ENCODE measurements at places on chromosomes 11 and 22.

DNA sequence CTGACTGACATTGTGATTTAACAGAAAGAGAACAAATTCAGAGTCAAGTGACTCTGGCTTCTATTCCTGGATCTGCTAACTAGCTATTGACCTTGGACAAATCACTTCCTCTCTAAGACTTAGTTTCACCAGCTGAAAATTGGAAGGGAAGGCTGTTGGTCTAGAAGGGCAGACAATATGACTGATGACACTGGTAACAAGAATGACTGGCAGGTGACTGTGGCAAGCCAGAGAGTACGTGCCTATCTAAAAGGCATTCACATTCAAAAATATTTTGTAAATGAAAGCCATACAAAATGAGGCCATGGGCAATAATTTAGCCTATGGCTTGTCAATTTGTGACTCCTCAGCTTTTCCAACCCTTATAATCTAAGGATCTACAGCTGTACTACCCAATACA, 23.5 kb downstream of the SERGEF start:
- DNase-seq = no peak

DNA sequence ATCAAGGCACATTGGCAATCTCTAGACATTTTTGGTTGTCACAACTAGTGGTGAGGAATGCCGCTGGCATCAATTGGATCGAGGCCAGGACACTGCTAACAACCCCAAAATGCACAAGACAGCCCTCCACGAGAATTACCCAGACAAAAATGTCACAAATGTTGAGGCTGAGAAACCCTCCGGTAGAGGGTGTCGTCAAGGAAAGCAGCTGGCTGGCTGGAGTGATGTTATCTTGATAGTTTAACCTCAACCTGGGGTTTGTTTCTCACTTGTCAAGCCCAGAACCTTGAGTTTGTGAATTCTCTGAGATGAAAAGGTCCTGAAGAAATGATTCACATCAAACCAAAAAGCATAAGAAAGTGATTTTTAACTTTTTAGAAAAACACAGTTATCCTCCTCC, 21.1 kb upstream of the TMPRSS13 start:
- peak; percentile 81 for DNase-seq

DNA sequence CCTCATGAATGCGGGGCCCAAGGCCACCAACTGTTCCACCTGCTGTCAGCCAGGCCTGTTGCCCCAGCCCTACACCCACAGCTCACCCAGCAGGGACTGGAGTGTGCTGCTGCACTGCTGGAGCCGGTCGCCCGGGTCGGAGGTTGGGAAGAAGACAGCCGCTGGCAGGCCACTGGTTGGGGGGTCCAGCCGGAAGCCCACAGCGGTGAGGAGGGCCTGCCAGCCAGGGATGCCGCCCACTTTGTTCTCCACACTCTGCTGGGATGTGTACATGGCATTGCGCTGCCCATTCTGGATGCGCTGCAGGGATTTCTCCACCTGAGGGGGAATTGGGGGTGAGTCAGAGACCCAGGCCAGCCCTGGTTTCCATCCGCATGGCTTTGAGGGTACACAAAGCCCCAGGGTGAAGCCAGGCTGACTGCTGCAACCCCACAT, 74.2 kb upstream of the PITPNB start:
- no peak for DNase-seq

DNA sequence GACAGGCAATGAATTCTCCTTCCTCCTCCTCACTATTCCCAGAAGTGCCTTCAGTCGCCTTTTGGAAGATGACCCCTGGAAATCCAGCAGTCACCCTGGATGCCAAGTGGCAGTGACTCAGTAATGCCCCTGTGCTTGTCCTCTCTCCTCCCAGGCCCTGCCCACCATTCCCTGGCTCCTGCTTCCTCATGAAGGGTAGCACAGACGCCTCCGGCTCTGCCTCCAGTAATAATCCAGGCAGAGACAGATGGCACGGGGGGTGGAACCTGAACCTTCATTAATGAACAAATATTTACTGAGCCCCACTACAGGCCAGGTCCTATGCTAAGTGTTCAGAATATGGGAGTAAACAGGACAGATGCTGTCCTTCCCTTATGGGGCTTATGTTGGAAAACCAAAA, 23.2 kb downstream of the SYT13 start:
- DNase-seq = no peak

DNA sequence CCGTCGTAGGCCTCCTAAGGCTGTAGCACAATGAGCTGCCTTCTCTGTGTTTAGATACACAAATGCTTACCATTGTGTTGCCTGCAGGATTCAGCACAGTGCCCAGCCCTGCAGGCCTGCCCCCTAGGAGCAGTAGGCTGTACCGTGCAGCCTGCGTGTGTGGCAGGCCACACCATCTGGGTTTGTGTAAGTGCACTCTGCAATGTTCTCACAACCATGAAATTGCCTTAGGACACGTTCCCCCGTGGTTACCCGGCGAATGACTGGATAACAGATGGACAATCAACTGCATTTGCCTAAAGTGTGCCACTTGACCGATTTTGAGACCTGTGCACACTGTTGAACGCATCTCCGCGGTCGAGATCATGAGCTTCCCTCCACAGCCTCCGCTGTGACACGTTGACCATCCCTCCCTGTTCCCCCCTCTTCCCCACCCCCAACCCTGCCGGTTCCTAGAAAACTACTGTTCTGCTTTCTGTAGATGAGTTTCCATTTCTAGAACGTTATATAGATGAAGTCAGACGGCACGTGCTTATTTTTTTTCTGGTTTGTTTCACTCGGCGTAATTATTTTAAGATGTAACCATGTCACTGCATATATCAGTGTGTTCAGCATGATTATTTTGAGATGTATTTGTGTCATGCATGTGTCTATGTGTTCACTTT, 22.2 kb upstream of the CTSD start:
- DNase-seq = no peak

DNA sequence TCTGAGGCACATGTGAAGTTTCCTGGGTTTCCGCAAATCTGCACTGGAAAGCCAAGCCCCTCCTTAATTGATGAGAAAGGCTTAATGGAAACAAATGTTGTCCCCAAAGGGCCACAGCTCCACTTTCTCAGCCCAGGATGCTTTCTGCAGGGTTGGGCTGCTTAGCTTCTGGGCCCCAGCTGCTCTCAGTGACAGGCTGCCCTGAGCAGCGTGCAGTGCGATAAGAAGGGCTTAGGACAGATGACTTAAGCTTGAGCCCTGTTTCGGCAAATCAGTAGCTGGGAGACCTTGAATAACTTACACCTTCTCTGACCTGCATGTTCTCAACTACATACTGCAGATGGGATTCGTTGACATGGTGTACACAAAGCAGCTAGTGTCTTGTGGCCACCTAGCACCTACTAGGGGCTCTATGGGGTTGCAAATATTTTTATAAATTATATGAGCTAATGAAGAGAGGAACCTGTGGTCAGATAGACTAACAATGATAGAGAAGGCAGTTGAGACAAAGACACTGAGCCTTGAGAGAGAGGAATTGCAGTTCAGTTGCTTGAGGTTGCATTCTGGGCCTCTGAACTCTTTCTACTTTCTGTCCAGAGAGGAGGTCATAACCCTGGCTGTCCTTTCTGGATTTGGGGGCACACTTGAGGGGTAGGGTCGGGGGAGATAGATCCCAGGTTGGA, 11.5 kb downstream of the STX3 start:
- DNase-seq = no peak

- DNase-seq = no peak
These were observed 13.7 kb downstream of the YWHAH start for GRCh38 chr22:31957970-31958594.

DNA sequence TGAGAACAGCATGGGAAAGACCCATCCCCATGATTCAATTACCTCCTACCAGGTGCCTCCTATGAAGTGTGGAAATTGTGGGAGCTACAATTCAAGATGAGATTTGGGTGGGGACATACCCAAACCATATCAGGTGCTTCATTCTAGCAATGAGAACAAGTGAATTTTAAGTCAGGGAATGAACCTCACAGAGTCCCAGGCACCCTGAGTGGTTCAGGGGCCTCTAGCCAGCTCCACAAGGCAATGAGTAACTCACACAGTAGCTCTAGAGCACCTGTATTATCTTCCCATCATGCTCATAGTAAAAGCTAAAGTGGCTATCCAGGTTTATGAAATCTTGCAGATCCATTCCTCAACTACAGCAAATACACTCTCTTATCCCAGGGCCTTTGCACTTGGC, 13.1 kb upstream of the ACCSL start:
- no peak for DNase-seq

- DNase-seq = no peak
These were observed 78.8 kb downstream of the TNRC6B start for GRCh38 chr22:40256516-40256915.

Data from thymus (tissue), 14 donors.